ENCODE measurements at places on chromosomes 16 and 17.

DNA sequence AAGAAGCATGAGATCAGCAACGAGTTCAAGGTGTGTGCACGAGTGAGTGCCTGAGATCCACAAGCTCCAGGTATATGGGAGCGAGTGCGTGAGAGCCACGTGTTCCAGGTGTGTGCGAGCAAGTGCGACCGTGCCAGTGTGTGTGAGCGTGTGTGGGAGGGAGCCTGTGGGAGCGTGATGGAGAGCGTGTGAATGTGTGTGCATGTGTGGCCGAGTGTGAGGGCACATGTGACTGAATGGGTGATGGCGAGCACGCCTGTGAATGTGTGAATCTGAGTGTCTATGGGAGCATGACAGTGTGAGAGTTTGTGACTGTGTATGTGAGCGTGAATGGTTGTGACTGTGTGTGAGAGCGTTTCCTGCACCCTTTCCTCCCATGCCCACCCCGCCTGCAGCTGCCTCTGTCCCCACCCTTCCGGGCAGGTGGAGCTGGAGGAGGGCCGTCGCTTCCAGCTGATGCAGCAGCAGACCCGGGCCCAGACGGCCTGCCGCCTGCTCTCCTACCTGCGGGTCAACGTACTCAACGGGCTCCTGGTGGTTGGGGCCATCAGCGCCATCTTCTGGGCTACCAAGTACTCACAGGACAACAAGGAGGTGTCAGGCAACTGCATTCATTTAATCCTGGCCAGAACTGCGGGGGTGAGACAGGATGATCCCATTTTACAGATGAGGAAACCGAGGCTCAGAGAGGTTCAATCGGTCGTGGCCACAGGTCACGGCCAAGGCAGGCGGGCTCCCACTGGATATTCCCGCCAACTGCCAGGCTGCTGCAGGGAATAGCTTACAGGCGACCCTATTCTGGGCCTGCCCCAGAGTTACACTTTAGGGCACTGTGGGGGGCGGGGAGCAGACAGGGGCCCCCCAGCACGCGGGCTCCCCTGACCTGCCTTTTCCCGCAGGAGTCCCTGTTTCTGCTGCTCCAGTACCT, 3.7 kb downstream of the TMC8 start:
- peak; percentile 89 for DNase-seq

- DNase-seq = no peak
Measured at GRCh38 chr17:15307710-15308111, 33.7 kb downstream of the TEKT3 start.

DNA sequence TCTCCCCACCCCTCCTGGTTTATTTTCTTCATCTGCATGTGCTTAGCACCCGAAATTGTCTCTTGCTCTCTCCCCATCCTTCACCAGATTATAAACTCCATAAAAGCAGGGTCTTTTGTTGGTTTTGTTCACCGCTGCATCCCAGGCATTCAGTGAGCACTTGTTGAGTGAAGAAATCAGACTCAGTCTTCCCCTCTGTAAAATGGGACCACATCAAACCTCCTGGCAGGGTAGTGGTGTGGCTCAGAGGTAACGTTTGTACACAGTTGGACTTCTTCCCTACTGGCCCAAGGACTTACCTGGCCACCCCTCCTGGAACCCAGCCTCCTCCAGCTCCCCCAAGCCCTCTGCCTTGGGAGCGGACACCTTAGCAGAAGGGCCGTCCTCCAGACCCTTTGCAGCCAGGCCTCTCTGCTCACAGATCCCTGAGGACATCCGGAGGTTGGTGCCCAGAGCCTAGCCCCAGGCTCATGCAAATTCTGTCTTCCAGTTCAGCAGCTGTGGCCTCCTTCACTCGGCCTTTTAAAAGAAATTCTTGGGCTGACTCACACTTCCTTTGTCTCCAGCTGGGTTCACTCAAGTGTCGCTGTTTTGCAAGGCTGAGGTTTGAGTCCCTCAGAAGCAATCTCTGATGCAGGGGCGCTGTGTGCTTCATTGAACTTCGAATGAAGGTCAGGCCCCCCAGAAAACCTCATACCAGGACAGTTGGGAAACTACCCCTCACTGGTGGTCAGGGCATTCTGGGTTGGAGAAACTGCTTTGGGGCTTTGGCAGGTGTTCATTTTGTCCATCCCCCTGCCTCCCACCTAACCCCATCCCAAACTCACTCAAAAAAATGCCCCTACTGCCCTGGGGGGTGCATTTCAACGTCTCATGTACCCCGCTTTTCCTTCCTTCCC, 16.8 kb upstream of the RMI2 start:
- peak; percentile 79 for DNase-seq

DNA sequence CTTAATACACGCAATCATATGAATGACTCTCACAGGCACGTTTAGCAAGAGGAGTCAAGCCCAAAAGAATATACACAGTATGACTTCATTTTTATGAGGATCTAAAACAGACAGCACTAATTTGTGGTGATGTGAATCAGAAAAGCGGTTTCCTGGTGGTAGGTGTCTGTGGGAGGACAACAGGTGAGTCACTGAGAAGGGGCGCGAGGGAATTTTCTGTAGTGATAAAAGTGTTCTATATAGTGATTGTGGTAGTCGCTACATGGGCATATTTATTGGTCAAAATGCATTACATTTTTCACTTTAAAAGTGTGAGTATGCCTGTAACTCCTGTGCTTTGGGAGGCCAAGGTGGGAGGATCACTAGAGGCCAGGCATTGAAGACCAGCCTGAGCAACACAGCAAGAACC, 7.6 kb upstream of the TNRC6A start:
- no peak for DNase-seq

Data from WTC11 (cell line).